Foreskin fibroblast (primary cell): ENCODE measurements at places on chromosomes 4 and X.

DNA sequence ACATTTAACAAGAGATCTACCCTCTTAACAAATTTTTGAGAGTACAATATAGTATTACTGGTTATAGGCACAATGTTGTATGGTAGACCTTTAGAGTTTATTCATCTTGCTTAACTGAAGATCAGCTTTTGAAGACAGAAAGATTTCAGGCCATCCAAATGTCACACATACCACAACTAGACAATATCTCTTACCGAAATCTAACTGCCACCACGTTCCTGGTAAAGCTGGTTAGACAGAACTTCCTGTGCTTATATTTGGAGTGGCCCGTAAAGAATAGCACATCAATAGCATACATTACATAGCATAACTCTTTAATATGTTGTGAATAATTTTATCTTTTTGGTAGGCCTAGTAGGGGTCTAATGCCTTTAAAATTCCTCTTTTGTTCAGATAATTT lies 29.8 kb upstream of the ARHGEF6 start:
- DNase-seq = no peak

DNA sequence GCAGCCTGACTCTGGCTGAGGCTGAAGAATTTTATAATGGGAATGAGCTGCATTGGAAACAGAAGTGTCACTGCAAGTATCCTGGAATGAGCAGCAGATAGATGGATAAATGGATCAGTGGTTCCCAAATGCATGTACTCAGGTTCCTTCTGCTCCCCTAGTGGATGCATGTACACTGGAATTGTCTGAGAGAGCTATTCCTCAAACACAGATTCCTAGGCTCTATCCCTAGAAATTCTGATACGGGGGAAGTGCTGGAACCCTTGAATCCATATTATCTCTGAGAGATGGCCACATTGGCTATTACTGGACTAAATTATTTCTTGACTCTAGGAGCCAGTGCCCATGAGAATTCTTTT lies 64.8 kb downstream of the TMEM131L start:
- no peak for DNase-seq

- DNase-seq = no peak
Measured at GRCh38 chrX:108306086-108306485, 132.1 kb downstream of the COL4A6 start.

DNA sequence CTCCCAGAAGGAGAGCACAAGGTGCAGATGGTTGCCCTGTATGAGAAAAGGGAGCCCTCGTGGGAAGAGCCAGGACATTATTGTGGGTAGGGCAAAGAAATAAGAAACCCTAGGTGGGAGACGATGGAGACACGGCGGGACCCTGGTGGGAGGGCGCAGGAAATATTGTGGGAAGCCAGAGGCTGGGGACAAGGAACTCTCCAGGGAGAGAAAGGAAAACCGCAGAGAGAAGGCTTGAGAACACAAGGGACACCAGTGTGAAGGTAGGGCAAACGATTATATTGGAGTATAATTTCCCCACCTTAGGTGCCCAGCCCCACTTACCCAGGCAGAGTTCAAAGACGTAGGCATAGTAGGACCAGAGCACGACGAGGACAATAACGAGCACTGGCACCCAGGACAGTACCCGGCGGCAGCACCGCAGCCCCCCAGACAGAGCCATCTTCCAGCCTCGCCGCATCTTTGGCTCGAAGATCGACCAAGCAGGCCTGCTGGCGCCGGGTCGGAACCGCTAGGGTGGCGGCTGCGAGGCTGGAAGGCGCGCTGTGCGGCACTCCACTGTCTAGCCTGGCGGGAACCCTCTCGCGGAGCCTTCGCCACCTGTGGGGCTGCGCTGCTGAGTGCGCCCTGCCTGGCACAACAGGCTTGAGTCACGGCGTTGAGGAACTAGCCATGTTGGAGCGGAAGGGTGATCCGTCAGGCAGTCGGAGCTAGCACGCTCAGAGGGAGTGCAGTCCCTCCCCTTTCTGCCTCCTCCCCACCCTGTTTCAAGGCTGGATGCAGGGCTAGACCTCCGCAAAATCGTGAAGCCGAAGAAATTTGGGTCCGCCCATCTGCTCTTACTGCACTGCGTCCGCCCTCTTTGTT lies at the start of gene ZDHHC15:
ZDHHC15 (minus strand) TSS at position 473 of the 867 bp plus-strand sequence; CDS start at position 460, 13 bp downstream.
- DNase-seq = no peak

DNA sequence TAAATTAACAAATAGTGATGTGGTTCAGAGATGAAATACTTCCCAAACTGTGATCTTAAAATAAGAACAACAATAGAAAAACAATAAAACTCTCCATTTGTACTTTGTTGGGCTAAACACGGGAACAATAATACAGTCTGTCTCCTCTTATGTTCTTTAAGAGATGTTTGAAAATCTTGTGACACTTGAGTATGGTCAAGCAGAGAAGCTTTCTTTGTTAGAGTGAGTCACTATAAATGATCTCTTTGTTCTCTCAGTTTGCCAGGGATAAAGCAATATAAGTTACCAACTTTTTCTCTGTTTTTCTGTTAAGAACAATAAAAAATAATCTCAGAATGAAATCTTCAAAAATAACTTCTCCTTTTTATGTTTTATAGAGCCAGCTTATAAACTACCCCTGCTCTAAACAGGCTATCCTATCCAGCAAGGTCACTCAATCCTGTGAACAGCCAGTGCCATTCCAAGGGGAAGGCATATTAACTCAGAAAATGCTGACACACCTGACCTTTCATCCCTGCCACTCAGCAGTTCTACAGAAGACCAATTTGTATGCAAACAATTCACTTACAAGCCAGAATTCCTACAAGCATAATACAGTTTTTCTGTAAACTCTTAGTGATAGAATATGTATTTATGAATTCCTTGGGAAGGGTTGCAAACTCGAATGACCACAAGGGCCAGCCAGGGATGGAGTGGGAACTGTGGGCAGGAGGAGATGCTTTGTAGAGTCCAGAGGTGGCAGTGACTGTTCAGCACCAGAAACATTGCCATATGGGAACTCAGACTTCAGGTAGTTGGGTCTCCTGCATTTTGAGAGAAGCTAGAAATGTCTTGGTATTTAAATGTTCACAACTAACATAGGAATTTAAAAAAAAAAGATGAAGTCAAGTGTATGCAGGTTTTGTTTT lies 52.2 kb downstream of the AFM start:
- DNase-seq = no peak

GRCh38 chrX:15814771-15815365 lies 24.6 kb downstream of the ZRSR2 start:
- no peak for DNase-seq

DNA sequence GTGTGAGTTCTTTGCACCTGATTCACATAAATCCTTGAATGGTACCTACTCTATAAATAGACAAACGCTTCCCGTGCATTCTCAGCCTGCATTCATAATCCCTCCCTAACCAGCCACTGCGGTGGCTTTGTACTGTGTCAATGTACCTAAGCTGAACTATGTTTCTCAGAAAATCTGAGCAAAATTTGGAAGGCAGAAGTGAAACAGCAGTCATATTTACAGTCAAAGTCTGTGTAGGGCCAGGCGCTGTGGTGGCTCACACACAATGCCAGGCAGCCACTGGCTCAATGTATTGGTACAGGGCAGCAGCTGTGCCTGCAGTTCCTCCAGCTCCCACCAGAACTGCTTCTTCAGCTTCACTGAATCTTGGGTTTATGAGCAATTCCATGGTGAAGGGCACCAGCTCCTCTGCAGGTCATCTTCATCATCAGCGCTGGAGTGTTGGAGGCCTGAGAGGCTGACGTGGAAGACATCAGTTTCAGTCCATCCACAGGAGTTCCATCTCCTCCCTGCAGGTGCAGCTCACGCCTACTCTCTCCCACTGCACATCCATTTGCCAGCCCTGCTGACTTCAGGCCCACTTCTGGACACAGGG lies 32.3 kb upstream of the IRF2 start:
- no peak for DNase-seq
